ENCODE measurements at places on chromosomes 1 and 21. TPM values are rescaled to one million over a fixed set of nuclear protein-coding genes. Genes with fewer than 3 reads are reported as not detected.

The ABCG1 gene
- 2.3 TPM for total RNA-seq

The IGSF21 gene
- total RNA-seq, result not detected

The LINGO4 gene
- total RNA-seq, result not detected

The SPTA1 gene
- total RNA-seq, result not detected

The SPRR2A gene
- 0.39 TPM for total RNA-seq

The INAVA gene
- 63.9 TPM for total RNA-seq

The OTUD3 gene
- 1.5 TPM for total RNA-seq

The TMOD4 gene
- 1.2 TPM for total RNA-seq

The SRSF10 gene
- 49.0 TPM for total RNA-seq

The CLDN14 gene
- total RNA-seq, result not detected

The PTPN14 gene
- total RNA-seq, result 17.4 TPM

The HSF2BP gene
- total RNA-seq, result 2.6 TPM

The BARHL2 gene
- not detected for total RNA-seq

The OR2L3 gene
- not detected for total RNA-seq

The PTPRC gene
- total RNA-seq, result not detected

The TNFSF4 gene
- 0.15 TPM for total RNA-seq

The ARTN gene
- total RNA-seq, result 139 TPM

The GPX7 gene
- total RNA-seq, result 6.1 TPM

The GBP1 gene
- total RNA-seq, result 3.1 TPM

The ST6GALNAC3 gene
- total RNA-seq, result 0.38 TPM

The ADAMTS5 gene
- total RNA-seq, result not detected

The ADGRB2 gene
- total RNA-seq, result 0.39 TPM

The TAF1A gene
- 7.6 TPM for total RNA-seq

The ZNF648 gene
- total RNA-seq, result not detected

The RBP7 gene
- 1.4 TPM for total RNA-seq

The CDC20 gene
- total RNA-seq, result 277 TPM

The ELAPOR1 gene
- total RNA-seq, result not detected

The TMEM82 gene
- total RNA-seq, result not detected

The ZNF593OS gene
- not detected for total RNA-seq

The KANK4 gene
- 0.42 TPM for total RNA-seq

The NFASC gene
- 1.4 TPM for total RNA-seq

The KLHL12 gene
- 23.5 TPM for total RNA-seq

The PTGFR gene
- 0.08 TPM for total RNA-seq

The LDLRAD1 gene
- not detected for total RNA-seq

The ADGRL4 gene
- total RNA-seq, result not detected

The KRTAP11-1 gene
- total RNA-seq, result not detected

The CBR1 gene
- 377 TPM for total RNA-seq

The IGSF9 gene
- total RNA-seq, result 6.2 TPM

The LENEP gene
- not detected for total RNA-seq

The BEND5 gene
- total RNA-seq, result not detected

The SH3BGRL3 gene
- 155 TPM for total RNA-seq

The SHISAL2A gene
- not detected for total RNA-seq

The TIMM17A gene
- 50.1 TPM for total RNA-seq

The CFAP107 gene
- not detected for total RNA-seq

The GPR161 gene
- total RNA-seq, result 23.4 TPM

All from hair follicular keratinocyte (primary cell).